ENCODE measurements at places on chromosomes 3 and 15. TPM values are rescaled to one million over a fixed set of nuclear protein-coding genes. Genes with fewer than 3 reads are reported as not detected.

Gene CKMT1B
- total RNA-seq, result 0.86 TPM

Gene FSTL1
- not detected for total RNA-seq

Gene CLRN1
- total RNA-seq, result not detected

DNA sequence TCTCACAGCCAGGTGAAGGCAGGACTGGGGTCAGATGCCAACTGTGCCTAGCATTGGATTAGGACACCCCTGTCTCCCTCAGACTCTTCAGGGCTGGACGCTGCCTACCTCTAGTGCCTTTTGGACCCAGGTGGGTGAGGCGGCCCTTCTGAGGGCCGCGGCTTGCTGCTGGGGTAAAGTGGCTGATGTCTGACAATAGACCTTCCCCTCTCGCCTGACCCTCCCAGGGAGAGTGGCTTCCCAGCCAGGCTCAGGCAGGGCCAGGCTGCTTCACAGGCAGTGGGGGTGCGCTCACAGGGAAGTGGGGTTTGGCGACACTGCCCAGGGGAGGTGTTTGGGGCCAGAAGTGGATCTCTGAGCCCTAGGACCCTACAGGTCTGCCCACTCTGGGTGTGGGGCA is 43.3 kb upstream of the C15orf39 start:
- DNase-seq, result no peak

DNA sequence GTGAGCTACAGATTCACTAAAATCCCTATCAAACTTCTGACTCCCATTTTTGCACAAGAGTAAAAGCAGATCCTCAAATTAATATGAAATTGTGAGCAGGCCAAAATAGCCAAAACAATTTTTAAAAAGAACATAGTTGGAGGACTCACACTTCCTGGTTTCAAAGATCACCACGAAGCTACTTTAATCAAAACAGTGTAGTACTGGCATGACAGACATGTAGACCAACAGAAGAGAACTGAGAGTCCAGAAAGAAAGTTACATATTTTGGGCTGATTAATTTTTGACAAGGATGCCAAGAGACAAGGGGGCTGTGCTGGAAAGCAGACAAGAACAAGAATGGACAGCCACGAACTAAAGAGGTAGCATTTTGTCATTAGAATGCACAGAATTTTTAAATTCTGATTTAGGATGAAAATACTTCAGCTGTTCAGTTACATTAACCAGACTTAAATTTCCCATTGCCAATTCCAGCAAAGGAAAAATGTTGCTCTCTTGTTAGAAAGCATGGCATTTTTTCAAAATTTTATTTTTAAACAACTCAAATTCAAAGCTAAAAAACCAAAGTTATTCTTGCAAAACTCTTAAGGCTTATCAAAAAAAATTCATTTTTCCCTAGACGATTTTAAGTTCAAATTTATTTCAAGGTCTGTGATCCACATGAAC is 14.0 kb downstream of the RYK start:
- no peak for DNase-seq

DNA sequence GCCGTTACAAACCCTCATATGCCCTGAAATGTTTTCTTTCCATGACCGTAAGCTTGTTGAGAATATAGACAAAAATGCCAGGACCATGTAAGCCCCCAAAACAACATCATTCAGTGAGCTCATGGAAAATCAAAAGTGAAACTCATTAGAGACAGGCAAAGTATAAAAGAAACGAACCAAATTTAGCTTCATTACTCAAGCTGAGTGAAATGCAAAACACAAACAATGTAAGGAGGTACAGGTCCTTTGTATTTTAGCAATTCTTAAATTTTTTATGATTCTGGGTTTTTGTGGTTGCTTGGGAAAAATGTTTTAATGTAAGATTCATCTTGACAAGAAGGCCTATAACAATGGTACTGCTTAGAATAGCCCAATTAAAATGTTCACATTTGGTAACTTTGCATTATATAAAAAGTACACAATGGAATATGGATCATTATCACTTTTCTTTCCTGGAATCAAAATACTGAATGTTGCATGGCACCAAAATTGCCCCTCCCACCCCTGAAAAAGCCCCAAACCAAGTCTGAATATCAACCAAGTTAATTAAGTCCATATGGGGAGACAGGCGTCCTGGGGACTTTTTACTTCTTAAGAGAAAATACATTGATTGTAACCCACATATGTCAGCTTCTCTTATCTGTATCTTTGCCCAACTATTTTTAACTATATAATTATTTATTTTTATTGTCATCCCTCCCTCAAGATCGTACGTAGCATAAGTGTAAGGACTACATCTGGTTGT is 247.7 kb upstream of the CDIN1 start:
- DNase-seq, result no peak

Gene TRIM71
- total RNA-seq, result not detected

GRCh38 chr15:93289941-93290617 is 201.1 kb upstream of the RGMA start:
- no peak for DNase-seq

- DNase-seq, result no peak
Observed at GRCh38 chr3:64342940-64343688, 117.8 kb upstream of the PRICKLE2 start.

DNA sequence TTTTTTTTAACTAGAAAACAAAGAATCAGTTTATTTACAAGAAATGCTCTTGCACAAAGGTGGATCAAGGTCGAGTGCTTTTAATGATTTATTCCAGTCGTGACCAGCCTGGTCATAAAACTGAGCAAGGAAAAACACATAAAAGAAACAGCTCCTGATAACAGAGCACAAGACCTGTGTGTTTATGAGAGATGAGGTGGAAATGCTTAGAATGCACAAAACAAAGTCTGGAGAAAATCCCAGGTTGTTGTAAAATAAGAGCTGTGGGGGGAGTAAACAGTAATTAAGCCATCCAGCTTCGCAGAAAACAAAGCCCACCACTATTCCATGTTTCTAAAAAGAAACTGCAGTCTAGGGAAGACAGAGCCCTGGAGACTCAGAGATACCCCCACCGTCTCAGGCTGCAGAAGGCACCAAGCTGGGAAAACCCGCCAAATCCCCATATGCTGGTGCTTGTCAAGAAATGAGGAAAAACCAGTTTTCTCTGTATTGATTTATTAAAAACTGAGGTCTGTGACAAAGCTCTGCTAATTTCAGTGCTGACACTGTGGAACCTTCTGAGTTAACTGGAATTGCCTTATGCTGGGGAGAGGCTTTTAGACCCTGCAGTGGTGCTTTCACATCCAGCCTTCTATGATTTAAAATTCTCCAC is 139.3 kb downstream of the ADAMTS17 start:
- DNase-seq, result no peak

DNA sequence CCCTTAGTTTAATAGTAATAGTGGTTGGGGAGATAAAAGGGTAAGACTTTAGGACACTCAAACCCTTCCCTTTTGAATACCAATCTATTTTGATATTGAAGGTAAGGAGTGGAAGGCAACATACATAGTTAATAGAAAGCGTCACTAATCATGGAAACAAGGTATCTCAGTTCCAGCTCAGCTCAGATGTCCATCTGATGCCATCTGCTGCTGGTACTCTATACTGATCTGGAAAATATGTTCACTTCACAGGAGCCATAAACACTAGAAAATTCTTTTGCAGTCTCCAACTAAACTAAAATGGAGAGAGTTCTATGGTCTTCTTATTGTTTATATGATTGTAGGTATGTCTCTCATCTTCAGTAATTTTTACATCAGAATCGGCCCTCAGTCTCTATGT is 1777.1 kb downstream of the OTOL1 start:
- DNase-seq, result no peak

DNA sequence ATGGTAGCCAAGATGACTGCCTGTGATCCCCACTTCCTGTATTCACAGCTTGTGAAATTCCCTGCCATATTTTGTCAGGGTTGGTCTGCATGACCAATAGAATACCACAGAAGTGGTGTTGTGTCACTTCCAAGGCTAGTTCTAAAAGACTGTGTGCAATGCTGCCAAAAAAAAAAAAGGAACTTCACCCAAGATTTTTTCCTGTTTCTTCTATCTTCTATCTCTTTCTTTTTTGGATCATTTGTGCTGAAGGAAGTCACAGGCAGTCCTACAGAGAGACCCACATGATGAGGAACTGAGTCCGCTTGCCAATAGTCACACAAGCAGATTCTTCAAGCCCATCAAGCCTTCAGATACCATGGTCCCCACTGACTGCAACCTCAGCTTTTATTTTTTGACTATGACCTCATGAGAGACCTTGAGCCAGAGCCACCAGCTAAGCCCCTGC is 18.1 kb upstream of the RAF1 start:
- DNase-seq, result no peak

Gene CHRNB4
- not detected for total RNA-seq

DNA sequence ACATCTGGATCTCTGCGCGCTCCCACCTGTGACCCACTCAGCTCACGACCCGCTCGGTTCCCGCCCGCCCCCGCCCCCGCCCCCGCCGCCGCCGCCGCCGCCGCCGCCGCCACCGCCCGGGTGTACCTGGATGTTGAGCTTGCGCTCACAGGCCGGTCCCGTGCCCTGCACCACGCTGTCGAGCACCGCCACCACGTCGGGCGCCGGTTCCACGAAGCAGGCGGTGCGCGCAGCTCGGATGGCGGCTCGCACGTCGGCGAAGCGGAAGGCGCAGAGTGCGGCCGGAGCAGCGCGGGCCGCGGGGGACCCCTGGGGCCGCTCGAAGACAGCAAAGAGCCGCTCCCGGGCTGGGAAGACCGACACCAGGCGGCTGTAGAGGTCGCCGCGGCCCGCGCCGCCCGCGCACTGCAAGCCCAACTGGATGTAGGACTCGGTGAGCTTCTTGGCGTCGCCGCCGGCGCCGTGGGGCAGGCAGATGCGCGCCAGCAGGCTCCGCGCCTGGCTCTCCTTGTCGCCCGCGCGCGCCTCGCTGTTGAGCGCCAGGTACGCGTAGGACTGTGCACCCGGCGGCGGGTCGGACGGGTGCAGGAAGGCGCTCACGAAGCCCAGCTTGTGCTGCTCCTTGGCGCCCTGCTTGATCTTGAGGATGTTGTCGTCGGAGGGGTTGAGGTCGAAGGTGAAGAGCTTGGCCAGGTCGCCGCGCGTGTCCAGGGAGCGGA is 1.1 kb downstream of the PLXND1 start:
- DNase-seq, result no peak
